Ovary (tissue), 10 donors: ENCODE measurements at places on chromosomes 4 and X.

GRCh38 chr4:67770422-67770821, 16.2 kb upstream of the GNRHR start:
- no peak for DNase-seq

GRCh38 chr4:55509266-55509665, 37.4 kb downstream of the CLOCK start:
- no peak for DNase-seq

- DNase-seq = no peak
Observed at GRCh38 chr4:94680176-94680862, 77.4 kb upstream of the BMPR1B start.

DNA sequence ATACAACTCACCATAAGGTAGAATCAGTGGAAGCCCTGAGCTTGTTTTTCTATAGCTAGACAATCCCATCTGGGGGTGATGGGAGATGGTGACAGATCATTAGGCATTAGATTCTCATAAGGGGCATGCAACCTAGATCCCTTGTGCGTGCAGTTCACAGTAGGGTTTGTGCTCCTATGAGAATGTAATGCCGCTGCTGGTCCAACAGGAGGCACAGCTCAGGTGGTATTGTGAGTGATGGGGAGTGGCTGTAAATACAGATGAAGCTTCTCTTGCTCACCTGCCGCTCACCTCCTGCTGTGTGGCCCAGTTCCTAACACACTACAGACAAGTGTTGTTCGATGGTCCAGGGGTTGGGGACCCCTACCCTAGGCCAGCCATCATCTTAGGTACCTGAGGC, 5.9 kb upstream of the GATB start:
- DNase-seq = no peak

GRCh38 chrX:52995987-52996331, 37.6 kb upstream of the FAM156A start:
- no peak for DNase-seq

- DNase-seq = no peak
Observed at GRCh38 chr4:121675715-121676114, 21.1 kb downstream of the ANXA5 start.

DNA sequence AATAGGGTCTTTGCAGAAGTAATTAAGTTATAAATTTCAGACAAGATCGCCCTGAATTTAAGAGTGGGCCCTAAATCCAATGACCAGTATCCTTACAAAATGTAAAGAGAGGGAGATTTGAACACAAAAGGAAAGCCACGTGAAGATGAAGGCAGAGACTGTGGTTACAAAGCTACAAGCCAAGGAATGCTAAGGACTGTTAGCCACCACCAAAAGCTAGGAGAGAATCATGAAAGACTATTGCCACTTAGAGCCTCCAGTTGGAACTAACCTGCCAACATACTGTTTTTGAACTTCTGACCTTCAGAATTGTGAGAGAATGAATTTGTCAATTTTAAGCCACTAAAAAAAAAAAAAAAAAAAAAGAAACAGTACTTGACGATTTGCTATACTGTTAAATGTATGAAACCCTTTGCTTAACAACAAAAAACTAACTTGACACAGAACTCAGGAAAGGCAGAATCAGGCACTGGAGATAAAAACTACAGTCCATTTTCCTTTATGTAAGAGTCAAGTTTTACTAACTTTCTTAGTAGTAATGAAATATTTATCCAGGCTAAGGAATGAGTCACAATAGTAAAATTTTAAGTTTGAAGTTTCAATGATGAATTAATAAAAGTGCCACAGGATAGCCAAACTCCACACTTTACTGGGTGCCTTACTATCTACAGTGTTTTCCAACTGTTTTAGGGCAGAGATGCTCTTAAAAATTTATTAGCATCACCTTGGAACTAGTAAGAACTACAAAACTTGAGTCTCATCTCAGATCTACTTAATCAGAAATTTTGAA, 25.1 kb downstream of the DHX15 start:
- DNase-seq = no peak

GRCh38 chr4:83272900-83273299, 11.7 kb downstream of the COQ2 start:
- DNase-seq = no peak

- no peak for DNase-seq
Observed at GRCh38 chr4:86358257-86358656, 1.6 kb downstream of the MAPK10 start.

GRCh38 chrX:104105330-104106262, 6.7 kb upstream of the ZCCHC18 start:
- DNase-seq = no peak

- no peak for DNase-seq
Observed at GRCh38 chrX:16457239-16457638, 192.7 kb upstream of the S100G start.

DNA sequence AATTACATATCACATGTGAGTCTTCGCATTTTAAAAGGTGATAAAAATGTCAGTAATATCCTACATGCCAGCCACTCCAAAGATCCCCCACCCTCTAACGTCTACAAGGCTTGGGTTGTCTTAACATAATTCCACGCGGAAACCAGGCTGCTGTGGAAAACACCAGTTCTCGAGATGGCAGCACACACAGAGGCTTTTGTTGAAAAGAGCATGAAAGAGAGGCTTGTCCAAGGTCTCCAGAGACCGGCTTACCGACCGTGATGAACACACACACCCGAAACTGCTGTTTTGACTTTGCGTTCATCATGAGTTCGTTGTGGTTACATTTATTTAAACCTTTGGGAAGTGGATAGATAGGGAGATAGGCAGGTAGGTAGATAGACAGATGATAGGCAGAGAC, 87.9 kb downstream of the CRLF2 start:
- DNase-seq = no peak

DNA sequence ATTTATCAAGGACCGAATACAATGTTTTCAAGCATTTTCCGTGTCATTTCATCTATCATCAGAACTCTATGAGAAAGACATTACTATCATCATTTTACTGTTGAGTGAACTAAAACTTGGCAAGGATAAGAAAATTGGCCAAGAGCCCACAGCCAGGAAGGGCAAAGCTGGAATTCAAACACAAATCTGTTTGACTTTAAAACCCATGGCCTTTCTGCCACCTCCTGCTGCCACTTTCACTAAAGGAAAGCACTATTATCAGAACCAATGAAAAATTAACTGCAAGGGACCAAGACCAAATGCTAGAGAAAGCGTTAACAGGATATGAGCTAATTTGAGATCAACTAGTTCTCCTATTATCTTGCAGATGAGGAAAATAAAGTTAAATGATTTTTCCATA, 2759.2 kb downstream of the ARAP2 start:
- DNase-seq = no peak

DNA sequence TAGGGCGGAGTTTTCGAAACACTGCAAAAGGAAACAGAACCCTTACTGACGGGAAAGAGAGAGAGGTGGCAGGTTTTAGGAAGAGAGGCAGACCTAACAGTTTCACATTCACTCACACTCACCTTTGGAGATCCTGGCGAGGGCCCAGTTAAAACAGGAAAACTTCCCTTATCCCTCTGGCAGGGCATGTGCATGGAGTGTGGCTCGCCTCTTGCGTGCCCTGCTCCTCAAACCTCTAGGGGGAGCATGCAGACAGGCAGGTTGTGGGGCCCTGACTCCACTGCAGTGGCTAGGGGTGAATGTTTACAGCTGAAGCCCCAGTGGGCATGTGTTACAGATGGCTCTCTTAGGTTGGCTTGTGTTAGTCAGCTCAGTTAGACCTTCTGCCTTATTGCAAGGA, 451.5 kb downstream of the UBE2NL start:
- no peak for DNase-seq

GRCh38 chr4:86174506-86174905, 185.3 kb downstream of the MAPK10 start:
- no peak for DNase-seq

GRCh38 chr4:96827086-96827485, 987.2 kb downstream of the PDHA2 start:
- DNase-seq = no peak

GRCh38 chr4:152099555-152099954, 338.7 kb upstream of the GATB start:
- DNase-seq = no peak

DNA sequence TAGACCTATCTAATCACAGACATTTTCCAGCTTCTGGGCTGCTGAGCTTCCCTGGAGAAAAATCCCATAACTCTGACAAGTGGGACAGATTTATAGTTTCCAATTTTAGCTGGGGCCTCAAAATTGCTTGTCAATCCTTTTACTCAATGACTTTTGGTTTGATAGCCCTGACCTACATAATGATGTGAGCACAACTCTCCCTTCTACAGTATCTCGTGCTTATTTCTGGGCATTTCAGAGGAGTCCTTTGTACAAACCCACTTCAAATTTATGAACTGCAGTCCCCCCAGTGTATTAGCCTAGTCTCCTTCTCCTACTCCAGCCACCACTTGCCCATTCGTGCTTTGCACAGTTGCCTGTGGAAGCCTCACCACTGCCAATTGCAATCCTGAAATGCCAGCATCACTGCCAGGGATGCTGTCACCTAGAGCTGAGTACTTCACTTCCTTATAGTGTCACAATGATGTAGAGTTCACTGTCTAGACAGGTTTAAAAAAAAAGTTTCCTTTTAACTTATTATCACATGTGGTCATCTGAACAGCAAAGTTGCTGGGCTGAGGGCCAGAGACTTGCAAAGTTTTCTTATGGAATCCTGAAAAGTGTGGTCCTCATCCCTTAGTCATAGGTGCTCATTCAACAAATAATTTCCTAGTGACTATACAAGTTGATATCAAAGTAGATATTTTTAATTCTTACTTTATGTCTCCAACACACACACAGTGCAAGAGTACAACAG, 21.2 kb downstream of the TRAM1L1 start:
- DNase-seq = no peak

- no peak for DNase-seq
Observed at GRCh38 chrX:39817754-39818470, 279.8 kb downstream of the BCOR start.

GRCh38 chr4:147044241-147044640, 98.6 kb upstream of the TTC29 start:
- no peak for DNase-seq

DNA sequence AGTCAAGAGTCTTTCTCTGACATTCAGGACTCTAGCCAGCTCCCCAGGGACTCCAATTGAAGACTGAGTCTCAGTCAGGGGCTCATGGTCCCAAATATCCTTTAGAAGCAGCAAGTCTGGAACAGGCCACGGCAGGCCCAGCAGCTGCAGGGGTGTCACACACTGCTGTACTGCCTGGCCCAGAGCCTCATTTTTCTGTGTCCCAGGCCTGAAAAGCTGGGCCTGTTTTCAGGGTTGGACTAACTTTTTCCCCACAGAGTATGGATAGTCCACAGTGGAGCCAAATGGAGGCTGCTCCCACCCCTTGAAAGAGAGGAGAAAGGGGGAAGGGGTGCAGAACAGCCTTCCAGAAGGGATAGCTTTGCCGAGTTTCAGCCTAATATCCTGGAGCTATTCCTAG, 146.8 kb upstream of the NALF2 start:
- no peak for DNase-seq

DNA sequence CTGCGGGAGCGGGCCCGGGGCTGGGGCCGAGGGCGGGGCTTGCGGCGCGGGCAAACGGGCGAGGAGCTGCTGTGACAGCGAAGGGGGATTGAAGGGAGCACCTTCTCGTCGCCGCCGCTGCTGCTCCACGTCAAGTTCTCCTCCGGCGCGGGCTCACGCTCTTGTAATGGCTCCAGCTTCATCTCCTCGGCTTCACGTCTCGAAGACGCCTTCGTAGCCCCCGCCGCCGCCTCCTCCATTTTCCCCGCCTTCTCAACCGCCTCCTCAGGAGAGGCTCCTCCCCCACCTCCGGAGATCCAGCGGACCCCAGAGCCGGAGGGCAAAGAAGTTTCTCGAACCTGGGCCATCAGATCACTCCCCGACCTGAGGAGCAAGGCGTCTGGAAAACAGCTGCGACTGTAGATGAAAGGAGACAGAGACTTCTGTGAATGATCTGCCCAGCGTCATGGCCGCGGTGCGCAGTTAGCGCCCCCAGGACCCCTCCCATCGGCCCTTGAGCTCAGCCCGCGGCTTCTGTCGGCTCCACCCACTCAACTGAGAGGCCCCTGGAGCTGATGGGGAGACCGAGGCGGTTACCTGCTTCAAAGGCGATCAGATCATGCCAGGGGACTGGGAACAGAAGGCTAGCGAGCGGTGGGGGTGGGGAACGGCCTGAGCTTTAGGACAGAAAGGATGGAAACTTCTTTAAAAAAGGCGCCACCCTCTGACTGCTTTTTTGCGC, 895 bp downstream of the USP51 start:
- DNase-seq = peak; percentile 78

- no peak for DNase-seq
Observed at GRCh38 chr4:34309383-34309906, 1934.9 kb downstream of the ARAP2 start.

GRCh38 chr4:94567811-94568210, 116.1 kb downstream of the PDLIM5 start:
- no peak for DNase-seq

DNA sequence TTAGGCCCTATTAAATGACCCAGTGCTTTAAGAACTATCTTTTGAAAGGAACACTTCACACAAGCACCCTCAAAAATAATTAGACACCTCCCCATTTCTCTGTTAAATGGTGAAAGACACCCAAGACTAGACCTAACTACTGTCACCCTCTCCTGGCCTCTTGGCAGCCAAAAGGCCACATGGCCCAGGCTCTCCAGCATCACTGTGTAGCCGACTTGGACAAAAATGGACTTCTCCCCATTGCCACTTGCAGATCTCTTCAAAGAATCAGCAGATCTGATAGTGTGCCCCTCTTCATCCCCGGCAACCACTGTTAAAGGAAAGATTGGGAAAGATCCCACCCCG, 2.0 kb downstream of the MID1IP1 start:
- no peak for DNase-seq

DNA sequence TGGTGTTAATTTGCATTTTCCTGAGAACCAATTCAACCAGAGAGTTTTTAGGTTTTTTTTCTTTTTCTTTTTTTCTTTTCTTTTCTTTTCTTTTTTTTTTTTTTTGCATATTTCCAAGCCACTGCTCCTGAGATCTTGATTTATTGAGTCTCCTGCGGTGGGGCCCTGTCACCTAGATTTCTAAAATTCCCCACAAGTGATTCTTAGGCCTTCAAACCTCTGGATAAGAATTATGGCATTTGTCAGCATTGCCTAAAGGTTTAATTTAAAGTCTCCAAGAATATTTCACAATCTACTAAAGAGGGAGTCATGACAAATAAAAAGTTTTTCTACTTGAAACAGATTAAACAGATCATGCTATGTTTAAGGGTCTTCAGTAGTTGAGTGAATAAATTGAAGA, 84.9 kb downstream of the GAB1 start:
- no peak for DNase-seq

GRCh38 chrX:18887177-18887824, 96.6 kb downstream of the PHKA2 start:
- no peak for DNase-seq

GRCh38 chr4:137993232-137993631, 248.9 kb downstream of the SLC7A11 start:
- DNase-seq = no peak

- no peak for DNase-seq
Observed at GRCh38 chr4:47737326-47737725, 100.5 kb downstream of the CORIN start.
